ENCODE measurements at places on chromosomes 2 and 18.

- DNase-seq = peak; percentile 35
These were observed 52.5 kb downstream of the SDC1 start for GRCh38 chr2:20172273-20173055.

GRCh38 chr2:41933046-41933420, 114.8 kb upstream of the PKDCC start:
- no peak for DNase-seq

GRCh38 chr2:224711859-224712665, 4.1 kb downstream of the CCDC195 start:
- DNase-seq = no peak

- no peak for DNase-seq
These were observed 6.0 kb downstream of the SCG2 start for GRCh38 chr2:223596208-223596607.

- no peak for DNase-seq
These were observed 297.8 kb upstream of the SESTD1 start for GRCh38 chr2:179562330-179562885.

DNA sequence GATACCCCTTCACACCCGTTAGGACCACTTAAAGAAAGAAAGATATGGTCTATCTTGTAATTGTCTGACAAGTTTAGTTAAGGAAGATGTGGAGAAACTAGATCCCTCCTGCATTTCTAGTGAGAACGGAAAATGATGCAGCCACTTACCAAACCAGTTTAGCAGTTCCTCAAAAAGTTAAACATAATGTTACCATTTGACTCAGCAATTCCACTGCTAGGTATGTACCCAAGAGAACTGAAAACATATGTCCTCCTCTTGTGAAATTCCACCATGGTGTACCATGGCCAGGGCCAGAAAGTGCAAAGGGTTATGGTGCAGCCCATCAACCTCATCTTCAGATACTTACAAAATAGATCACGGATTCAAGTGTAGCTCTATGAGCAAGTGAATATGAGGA, 79.0 kb upstream of the ID2 start:
- no peak for DNase-seq

GRCh38 chr18:43013486-43013885, 102.0 kb downstream of the RIT2 start:
- no peak for DNase-seq

GRCh38 chr18:2654928-2655177, 673 bp upstream of the SMCHD1 start:
- DNase-seq = no peak

- no peak for DNase-seq
These were observed 1.5 kb downstream of the IKZF2 start for GRCh38 chr2:213149949-213150314.

GRCh38 chr2:214103276-214104001, 307.4 kb upstream of the VWC2L start:
- DNase-seq = no peak

DNA sequence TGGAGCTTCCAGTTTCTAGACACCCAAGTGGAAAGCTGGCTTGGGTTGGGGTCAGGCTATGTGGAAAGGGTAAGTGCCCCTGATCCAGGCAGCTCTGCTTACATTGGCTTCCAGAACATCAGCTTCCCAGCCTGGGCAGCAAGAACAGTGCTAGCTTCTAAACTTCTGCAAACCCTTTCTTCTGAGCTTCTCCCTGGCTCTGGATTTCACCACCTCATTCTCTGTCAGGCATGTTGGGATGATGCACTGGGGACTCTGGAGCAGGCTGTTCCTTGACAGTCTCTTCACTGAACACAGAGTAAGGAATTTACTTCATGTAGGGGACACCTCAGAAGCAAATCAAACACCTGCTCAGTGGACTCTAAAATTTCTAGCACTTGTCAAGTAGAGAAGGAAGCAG, 72.8 kb downstream of the LYPD1 start:
- no peak for DNase-seq

- no peak for DNase-seq
These were observed 89.0 kb downstream of the KCTD1 start for GRCh38 chr18:26459340-26459739.

DNA sequence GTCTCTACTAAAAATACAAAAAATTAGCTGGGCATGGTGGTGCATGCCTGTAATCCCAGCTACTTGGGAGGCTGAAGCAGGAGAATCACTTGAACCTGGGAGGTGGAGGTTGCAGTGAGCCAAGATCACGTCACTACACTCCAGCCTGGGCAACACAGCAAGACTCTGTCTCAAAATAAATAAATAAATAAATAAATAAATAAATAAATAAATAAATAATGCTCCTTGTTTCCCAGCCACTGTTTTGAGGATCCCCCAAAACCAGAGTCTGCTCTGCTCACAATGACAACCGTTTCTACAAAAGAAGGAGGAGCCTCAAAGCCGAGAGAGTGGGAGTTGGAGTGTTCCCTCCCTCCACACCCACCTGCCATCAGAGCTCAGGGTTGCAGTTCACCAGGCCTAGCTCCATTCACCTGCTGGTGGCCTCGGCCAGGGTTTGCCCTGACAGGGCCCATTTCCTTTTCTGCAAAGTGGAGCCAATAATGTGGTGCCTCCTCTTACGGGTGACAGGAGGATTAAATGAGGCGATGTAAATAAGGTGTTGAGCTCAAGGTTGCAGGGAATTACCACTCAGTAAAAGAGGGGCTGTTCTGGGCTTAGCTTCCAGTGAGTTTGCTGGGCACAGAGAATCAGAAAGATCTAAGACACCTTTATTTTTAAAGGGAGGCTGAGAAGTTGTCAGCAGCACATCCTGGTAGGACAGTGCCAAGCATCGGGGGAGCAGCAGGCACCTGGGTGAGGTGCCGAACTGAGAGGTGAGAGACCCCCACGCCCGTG, 25.5 kb downstream of the CRACDL start:
- DNase-seq = peak; percentile 23

GRCh38 chr2:167842047-167842446, 405.3 kb downstream of the STK39 start:
- no peak for DNase-seq

DNA sequence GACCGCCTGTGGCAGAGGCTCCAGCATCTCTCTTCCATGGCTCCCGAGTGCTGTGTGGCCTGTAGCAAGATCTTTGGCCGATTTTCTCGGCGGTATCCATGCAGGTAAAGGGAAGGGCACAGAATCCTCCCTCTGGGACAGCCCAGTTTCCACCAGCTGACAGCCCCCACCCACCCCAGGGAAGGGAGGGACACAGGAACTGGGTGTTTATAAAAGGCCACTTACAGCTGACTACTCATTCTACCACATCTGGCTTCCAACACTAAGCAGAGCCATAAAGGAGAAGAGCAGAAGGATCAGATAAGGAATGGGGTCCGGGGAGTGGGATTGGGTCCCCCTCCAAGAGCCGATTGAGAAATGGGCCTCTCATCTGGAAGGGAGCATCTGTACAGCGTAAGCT, 20.2 kb downstream of the RUFY4 start:
- no peak for DNase-seq

- DNase-seq = no peak
These were observed 123.9 kb downstream of the ACKR3 start for GRCh38 chr2:236693531-236693930.

- DNase-seq = no peak
These were observed 319.3 kb upstream of the MMADHC start for GRCh38 chr2:149906886-149907285.

- no peak for DNase-seq
These were observed 142.4 kb downstream of the MREG start for GRCh38 chr2:215870986-215871385.

DNA sequence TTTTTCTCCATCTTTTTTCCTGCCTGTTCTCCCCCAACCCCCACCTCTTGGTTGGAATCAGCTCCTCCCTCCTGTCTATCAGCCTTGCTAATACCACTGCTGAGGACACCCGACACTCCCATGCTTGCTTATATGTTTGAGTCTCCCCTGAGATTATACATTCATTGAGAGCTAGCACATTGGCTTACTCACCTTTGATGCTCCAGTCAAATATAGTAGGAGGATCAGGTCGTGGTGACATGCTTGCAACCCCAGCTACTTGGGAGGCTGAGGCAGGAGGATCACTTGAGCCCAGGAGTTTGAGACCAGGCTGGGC, 91.5 kb upstream of the CCBE1 start:
- DNase-seq = no peak

- no peak for DNase-seq
These were observed 150.4 kb downstream of the ZFP36L2 start for GRCh38 chr2:43075811-43076585.

GRCh38 chr2:62084801-62085200, 111.1 kb upstream of the B3GNT2 start:
- DNase-seq = no peak

GRCh38 chr18:13520306-13520705, 206.1 kb downstream of the FAM210A start:
- peak; percentile 83 for DNase-seq

DNA sequence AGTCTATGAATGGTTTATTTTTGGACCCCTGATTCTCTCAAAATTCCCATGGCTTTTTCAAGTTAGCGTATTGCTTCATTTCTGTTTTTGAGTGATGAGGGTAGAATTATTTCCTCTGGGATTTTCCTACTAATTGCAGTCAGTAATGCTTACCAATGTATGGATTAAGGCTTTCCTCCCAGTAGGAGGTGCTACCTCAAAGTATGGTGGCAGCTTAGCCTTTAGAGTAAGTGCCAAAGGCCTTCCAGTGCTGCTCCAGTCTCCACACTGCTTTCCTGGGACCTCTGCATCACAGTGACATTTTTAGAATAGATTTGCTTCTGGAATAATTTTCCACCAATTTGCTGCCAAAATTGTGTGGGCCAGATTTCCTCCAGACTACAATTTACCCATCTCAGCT, 16.2 kb upstream of the SSB start:
- no peak for DNase-seq

DNA sequence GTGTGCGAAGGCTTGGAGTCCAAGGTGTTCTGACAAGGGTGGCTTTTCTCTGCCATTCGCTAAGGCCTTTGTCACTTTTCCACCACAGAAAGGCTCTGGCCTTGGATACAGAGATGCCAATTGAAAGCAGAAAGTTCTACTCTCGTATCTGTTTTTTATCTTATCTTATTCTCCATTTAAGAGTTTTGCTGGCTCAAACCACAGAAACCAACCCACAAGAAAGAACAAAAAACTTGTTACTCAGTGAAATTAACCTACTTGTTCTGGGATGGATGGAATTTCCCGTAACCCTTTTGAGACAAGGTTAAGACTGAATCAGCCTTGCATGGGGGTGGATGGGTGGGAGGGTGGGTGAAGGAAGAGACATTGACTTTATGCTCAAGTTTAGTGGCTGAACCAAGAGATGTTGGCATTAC, 221.7 kb downstream of the CDH20 start:
- DNase-seq = no peak

GRCh38 chr2:213121690-213122089, 29.7 kb downstream of the IKZF2 start:
- no peak for DNase-seq

DNA sequence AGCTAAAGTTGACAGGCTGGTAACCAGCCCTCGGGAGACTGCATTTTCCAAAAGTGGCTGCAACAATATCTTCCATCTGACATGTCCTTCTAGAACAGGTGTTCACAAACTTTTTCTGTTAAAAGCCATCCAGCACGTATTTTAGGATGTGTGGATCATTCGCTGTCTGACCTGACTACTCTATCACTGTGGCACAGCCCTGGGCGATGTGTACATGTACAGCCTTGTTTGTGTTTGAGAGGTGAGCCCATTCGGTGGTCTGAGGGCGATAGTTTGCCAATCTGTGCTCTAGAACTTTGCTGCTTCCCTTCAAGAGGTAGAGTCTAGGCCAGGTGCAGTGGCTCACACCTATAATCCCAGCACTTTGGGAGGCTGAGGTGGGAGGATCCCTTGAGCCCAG, 166.2 kb downstream of the TGIF1 start:
- DNase-seq = no peak

GRCh38 chr18:28729321-28729720, 552.4 kb upstream of the CDH2 start:
- DNase-seq = no peak

DNA sequence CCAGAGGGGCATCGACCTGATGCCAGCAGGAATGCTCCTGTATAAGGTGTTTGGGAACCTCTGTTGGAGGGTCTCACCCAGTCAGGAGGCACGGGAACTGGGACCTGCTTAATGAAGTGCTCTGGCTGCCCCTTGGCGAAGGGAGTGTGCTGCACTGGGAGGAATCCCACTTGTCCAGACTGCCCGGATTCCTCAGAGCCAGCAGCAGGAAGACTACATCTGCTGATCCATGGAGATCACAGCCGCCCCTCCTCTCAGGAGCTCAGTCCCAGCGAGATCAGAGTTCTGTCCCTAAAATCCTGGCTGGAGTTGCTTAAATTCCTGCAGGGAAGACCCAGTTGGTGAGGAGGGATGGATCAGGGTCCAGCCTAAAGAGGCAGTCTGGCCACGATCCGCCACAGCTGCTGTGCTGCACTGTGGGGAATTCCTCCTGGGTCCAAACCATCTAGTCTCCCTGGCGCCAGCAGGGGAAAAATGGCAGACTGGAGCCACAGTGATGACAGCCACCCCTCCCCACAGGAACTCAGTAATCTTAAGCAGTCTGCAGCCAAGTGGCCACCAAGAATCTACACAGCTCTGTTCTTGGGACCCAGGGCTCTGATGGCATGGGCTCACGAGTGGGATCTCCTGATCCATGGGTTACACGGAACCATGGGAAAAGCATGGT, 76.5 kb upstream of the NRP2 start:
- DNase-seq = no peak

DNA sequence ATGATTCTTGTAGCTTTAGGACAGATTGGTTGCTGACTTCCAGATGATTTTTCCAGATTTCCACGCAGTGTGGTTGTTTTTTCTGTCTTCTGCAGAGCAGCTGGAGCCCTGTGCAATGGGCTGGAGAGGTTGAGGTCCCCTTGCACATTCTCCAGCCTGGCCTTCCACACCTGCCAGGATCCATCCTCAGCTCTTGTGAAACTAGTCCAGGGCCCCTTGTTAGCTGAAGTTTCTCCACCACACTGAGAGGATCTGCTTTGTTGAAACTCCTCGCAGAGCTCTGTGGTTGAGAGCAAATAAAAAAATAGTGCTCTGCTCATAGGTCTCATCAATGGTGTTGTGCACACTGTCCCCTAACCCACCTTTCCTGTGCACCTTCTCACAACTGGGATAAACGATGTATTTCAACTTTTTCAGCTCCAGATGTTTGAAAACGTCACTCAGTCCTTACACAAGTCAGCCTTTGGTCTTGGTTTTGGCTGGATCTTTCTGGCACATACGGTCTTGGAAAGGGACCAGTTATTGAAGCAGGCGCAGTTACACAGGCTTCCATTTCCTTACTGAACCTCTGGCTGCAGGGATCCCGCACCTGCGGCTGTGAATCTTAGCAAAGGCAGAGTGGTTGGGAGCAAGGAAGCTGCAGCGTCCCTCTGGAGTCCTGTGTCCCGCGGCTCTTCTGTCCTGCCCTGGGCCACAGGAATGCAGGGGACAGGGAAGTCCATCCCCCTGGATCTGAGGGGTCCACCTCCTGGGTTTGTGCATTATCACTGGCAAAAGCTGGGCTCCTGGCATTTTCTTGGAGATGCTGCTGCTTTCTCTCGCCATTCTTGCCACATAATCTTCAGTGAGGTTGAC, 272.0 kb upstream of the DSEL start:
- DNase-seq = no peak

- no peak for DNase-seq
These were observed 415.1 kb upstream of the MAP2 start for GRCh38 chr2:209008636-209009287.

GRCh38 chr2:69017080-69017479, 4.1 kb downstream of the ANTXR1 start:
- DNase-seq = no peak

Data from tibial artery (tissue), 4 donors.